Epithelial cell of proximal tubule (primary cell): ENCODE measurements at places on chromosomes 5 and 9. TPM values are rescaled to one million over a fixed set of nuclear protein-coding genes. Genes with fewer than 3 reads are reported as not detected.

Gene SPTAN1
- 166 and 193 TPM in 2 replicates for total RNA-seq

Gene TRIP13
- 66.7 and 99.9 TPM in 2 replicates for total RNA-seq

Gene ROR2
- 0.58 and 3.1 TPM in 2 replicates for total RNA-seq

Gene CMBL
- 2.2 and 3.0 TPM in 2 replicates for total RNA-seq

Gene PCDHA6
- total RNA-seq: not detected in 2 replicates
